RPMI8226 (cell line): ENCODE measurements at places on chromosomes 1 and 21.

GRCh38 chr1:24890887-24891286 is 39.2 kb downstream of the RUNX3 start:
- no peak for DNase-seq

GRCh38 chr1:201737352-201738060 is 91.5 kb upstream of the IPO9 start:
- no peak for DNase-seq

- no peak for DNase-seq
Observed at GRCh38 chr21:28798798-28799197, 193.9 kb downstream of the LTN1 start.

GRCh38 chr1:154442006-154442740 is 37.0 kb downstream of the IL6R start:
- no peak for DNase-seq
